Activated CD8-positive, alpha-beta memory T cell treated with anti-CD3 and anti-CD28 coated beads for 48 hours (primary cell): ENCODE measurements at places on chromosomes 5 and 9.

DNA sequence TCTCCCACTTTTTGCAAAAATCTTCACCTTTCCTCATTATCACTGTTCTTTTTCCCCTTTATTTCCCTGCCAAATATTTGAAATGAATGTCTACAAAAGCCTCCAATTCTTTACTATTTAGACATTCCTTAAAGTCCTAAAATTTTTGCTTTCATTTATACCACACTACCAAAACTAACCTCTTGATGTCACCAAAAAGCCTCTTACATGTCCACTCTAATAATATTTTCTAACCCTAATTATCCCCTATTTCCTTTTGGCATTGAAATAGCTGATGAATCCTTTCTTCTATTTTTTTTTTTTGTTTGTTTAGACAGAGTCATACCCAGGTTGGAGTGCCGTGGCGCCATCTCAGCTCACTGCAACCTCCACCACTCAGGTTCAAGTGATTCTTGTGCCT lies 32.3 kb upstream of the NRG2 start:
- no peak for DNase-seq

DNA sequence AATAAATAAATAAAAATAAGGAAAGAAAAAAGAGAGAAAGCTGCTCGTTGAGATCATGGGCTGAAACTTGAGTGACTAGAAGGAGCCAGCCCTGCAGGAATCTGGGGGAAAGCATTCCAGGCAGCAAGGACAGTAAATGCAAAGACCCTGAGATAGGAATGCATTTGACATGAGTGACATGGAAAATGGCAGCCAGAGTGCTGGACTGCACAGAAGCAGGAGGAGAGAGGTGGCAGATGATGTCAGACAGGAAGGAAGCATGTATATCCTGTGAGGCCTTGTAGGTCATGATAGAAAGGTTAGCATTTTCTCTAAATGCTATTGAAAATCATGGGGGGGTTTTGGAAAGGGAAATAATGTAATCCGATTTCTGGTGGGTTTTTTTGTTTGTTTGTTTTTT lies 29.1 kb downstream of the ADRA1B start:
- DNase-seq: no peak

DNA sequence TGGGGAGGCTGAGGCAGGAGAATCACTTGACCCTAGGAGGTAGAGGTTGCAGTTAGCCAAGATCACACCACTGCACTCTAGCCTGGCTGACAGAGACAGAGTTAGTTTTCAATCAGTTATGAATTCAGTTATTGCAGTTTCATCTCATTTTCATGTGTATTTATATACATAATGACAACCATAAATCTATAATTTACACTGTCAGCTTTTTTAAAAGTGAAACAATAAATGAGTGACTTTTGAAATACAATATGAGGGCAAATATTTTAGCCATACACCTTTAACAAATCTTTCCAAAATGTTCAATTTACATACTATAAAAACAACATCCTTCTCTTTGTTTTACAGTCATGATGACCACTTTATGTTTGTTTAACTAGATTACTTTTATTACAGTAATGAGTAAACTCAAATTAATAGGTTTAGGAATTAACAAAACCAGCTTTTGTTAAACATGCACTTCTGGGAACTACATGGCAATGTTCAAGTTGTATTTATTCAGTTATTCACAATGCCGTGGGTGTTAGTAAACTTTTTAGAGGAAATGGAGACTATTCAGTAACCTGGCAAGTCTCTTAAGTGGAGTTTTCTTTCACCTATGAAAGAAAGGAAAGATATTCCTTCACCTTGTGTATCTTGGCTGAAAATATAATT lies 12.7 kb downstream of the TYRP1 start:
- no peak for DNase-seq

- DNase-seq: no peak
Measured at GRCh38 chr9:37988041-37988440, 81.0 kb downstream of the SHB start.
